Glutamatergic neuron (in vitro differentiated cells): ENCODE measurements at places on chromosomes 4 and X. TPM values are rescaled to one million over a fixed set of nuclear protein-coding genes. Genes with fewer than 3 reads are reported as not detected.

GRCh38 chrX:136157187-136157586, 9.9 kb downstream of the FHL1 start:
- H3K36me3 ChIP-seq = no peaks in the 10 kb centered on the region
- DNase-seq = no peak
- peaks cover 2% of the 10 kb centered on the region for H3K4me1 ChIP-seq
- no peak overlapping the region for H3K4me3 ChIP-seq
- H3K27me3 ChIP-seq = no peaks in the 10 kb centered on the region
- no peak overlapping the region for H3K27ac ChIP-seq

GRCh38 chrX:46184749-46185148, 360.5 kb downstream of the ZNF674 start:
- H3K4me3 ChIP-seq = no peak overlapping the region
- no peak for DNase-seq
- no peaks in the 10 kb centered on the region for H3K27me3 ChIP-seq
- no peaks in the 10 kb centered on the region for H3K36me3 ChIP-seq
- peaks cover 5% of the 10 kb centered on the region for H3K4me1 ChIP-seq
- no peak overlapping the region for H3K27ac ChIP-seq

DNA sequence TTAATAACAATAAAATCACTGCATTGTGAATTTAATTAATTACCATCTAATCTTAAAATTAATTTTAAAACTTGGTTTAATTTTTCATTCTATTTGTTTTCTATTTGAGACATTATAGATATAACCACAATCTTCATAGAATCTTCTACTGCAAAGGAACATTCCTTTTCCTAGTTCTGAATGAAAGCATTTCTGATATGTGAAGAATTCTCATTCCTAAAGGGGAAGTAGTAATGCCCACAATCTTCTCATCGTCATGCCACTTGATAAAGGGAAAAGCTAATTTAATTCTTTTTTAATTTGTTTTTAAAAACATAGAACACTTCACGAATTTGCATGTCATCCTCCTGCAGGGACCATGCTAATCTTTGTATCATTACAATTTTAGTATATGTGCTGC, 23.7 kb downstream of the MGARP start:
- H3K4me1 ChIP-seq = no peaks in the 10 kb centered on the region
- H3K27ac ChIP-seq = no peak overlapping the region
- DNase-seq = no peak
- peaks cover 4% of the 10 kb centered on the region for H3K27me3 ChIP-seq
- H3K36me3 ChIP-seq = no peaks in the 10 kb centered on the region

DNA sequence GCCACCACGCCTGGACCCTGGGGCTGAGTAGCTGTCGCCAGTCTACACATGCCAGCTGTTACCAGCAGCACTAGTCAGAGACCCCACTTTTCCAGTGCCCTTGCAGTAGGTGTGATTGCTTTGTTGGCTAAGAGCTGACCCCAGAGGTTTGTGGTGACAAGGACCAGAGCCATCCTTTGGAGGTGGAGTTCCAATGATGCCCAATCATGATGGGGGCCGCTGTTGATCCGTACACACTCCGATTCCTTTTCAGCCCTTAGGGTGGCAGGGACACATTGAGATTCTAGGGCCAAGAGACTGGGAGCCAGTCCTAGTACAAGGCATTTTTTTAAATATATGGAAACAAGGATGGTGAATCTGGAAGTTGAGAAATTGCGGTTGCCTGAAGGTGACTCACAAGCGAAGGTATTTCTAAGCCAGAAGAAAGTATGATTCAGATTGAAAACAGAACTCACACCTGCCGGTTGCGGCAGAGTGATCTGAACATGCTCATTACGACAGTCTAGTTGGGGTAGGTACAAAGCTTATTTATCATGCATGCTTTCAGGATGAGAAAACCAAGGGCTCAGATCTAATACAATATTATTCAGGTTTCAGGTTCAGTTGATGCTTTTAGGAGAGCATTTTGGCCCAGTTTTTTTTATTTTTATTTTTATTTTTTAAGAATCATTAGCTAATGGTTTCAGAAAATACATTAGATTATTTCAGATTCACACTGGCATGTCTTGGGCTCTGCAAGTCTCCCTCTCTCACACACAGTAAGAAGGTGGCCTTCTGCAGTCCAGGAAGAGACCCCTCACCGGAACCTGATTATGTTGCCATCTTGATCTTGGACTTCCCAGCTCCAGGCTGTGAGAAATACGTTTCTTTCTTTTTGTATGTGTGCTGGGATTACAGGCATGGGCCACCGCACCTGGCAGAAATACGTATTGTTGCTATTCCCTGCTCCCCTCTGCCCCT, 43.4 kb downstream of the SHROOM2 start:
- no peak overlapping the region for H3K4me3 ChIP-seq
- H3K27me3 ChIP-seq = no peaks in the 10 kb centered on the region
- peaks cover 3% of the 10 kb centered on the region for H3K4me1 ChIP-seq
- no peaks in the 10 kb centered on the region for H3K36me3 ChIP-seq

DNA sequence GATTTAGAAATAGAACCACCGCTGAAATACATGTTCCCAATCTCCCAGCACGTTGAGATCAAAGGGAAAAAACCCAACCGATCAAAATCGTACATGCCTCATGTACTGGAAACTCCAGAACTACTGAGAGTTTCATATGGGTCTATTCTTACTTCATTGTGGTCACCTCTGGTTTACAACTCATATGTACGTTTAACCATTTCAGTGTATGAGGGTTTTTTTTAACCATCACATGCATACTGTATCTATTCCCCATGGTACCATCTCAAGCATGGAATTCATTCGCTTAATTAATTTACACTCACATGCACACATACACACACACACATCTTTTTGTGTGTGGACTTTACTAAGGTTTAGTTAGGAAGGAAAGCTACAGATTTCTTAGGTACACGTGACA, 46.0 kb upstream of the CLNK start:
- H3K4me1 ChIP-seq = peaks cover 5% of the 10 kb centered on the region
- no peak for DNase-seq
- H3K27me3 ChIP-seq = no peaks in the 10 kb centered on the region
- no peak overlapping the region for H3K4me3 ChIP-seq
- H3K36me3 ChIP-seq = no peaks in the 10 kb centered on the region
- no peak overlapping the region for H3K27ac ChIP-seq

- H3K4me3 ChIP-seq = no peak overlapping the region
- H3K36me3 ChIP-seq = no peaks in the 10 kb centered on the region
- H3K27ac ChIP-seq = no peak overlapping the region
- H3K27me3 ChIP-seq = no peaks in the 10 kb centered on the region
- no peak for DNase-seq
- H3K4me1 ChIP-seq = peaks cover 3% of the 10 kb centered on the region
Observed at GRCh38 chr4:116839826-116840225, 245.6 kb downstream of the TRAM1L1 start.

DNA sequence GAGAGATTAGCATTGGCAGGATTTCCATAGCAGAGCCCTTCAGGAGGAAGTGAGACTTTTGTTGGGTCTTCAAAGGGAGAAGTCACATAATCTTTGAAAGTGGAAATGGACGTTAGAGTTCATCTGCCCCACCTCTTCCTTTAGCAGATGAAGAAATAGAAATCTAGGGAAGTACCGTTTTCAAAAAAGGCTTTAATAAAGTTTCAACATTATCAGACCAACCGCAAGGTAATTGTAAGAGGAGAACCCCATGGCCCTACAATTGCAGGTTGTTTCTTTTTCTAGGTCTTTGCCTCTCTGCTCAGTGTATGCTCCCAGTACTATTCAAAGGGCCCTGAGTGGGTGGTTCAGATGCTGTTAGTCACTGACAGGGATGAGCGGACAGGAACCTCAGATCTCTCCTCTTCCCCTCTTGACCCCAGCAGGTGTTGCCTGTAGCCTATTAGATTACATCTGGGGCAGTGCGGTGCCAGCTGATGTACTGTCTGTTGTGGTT, 48.6 kb upstream of the AP1S2 start:
- DNase-seq = no peak
- H3K4me3 ChIP-seq = no peak overlapping the region
- H3K4me1 ChIP-seq = no peaks in the 10 kb centered on the region
- H3K27ac ChIP-seq = no peak overlapping the region
- peaks cover 6% of the 10 kb centered on the region for H3K36me3 ChIP-seq

GRCh38 chrX:34873500-34874225, 68.9 kb upstream of the FAM47B start:
- no peak for DNase-seq
- no peaks in the 10 kb centered on the region for H3K36me3 ChIP-seq
- no peak overlapping the region for H3K27ac ChIP-seq

DNA sequence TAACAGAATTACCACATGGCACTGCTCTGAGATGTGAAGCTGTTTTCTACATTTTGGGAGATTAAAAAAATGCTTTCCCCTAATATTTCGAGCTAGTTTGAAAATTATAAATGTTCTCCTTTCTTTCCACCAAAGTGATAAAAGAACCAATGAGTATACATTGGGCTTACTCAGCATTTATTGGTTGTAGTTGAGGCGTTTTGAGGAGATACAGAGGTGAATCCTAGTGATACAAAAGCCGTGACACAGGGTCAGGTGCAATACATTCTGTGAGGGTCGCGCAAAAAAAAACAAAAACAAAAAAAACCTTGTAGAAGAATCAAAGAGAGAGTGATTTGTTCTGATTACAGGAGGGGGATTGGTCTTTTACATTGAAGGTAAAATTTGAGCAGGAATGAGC, 32.4 kb upstream of the CYP4V2 start:
- peaks cover 4% of the 10 kb centered on the region for H3K36me3 ChIP-seq
- DNase-seq = no peak
- H3K4me1 ChIP-seq = peaks cover 2% of the 10 kb centered on the region
- H3K4me3 ChIP-seq = no peak overlapping the region
- no peaks in the 10 kb centered on the region for H3K27me3 ChIP-seq
- no peak overlapping the region for H3K27ac ChIP-seq

- H3K4me1 ChIP-seq = no peaks in the 10 kb centered on the region
- no peaks in the 10 kb centered on the region for H3K36me3 ChIP-seq
- DNase-seq = no peak
Observed at GRCh38 chrX:106000203-106000602, 38.3 kb downstream of the SERPINA7 start.

GRCh38 chrX:20026278-20026677, 35.4 kb upstream of the BCLAF3 start:
- H3K27me3 ChIP-seq = no peaks in the 10 kb centered on the region
- DNase-seq = no peak
- no peaks in the 10 kb centered on the region for H3K4me1 ChIP-seq
- no peak overlapping the region for H3K4me3 ChIP-seq
- no peaks in the 10 kb centered on the region for H3K36me3 ChIP-seq

GRCh38 chr4:121977251-121978171, 25.7 kb upstream of the TRPC3 start:
- H3K4me1 ChIP-seq = no peaks in the 10 kb centered on the region
- H3K4me3 ChIP-seq = no peak overlapping the region
- H3K27ac ChIP-seq = no peak overlapping the region
- no peak for DNase-seq
- H3K27me3 ChIP-seq = peaks cover 4% of the 10 kb centered on the region

GRCh38 chrX:49877397-49878101, 1.7 kb upstream of the USP27X start:
- H3K4me1 ChIP-seq = no peaks in the 10 kb centered on the region
- DNase-seq = no peak

DNA sequence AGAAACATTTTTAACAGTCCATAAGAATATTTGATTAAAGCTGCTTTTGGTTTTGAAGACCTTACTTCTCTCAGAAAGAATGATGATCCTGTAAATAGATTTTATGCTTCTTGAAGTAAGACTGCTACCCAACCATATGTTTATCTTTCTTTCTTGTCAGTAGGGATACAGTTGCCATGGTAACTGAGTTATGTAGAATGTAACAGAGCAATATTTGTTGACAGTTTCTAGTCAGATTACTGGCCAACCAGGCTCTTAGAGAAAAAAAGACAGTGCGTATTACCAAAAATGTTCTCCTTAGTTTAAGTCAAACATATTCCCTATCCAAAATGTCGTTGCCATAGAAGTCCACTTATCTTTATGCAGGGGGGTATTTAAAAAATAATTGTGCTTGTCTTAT, 456.8 kb downstream of the PRR32 start:
- DNase-seq = no peak
- H3K27ac ChIP-seq = no peak overlapping the region
- H3K27me3 ChIP-seq = no peaks in the 10 kb centered on the region
- no peak overlapping the region for H3K4me3 ChIP-seq
- H3K4me1 ChIP-seq = no peaks in the 10 kb centered on the region

- no peaks in the 10 kb centered on the region for H3K4me1 ChIP-seq
- DNase-seq = no peak
- H3K27me3 ChIP-seq = no peaks in the 10 kb centered on the region
Observed at GRCh38 chrX:136839196-136839595, 41.3 kb downstream of the RBMX start.

DNA sequence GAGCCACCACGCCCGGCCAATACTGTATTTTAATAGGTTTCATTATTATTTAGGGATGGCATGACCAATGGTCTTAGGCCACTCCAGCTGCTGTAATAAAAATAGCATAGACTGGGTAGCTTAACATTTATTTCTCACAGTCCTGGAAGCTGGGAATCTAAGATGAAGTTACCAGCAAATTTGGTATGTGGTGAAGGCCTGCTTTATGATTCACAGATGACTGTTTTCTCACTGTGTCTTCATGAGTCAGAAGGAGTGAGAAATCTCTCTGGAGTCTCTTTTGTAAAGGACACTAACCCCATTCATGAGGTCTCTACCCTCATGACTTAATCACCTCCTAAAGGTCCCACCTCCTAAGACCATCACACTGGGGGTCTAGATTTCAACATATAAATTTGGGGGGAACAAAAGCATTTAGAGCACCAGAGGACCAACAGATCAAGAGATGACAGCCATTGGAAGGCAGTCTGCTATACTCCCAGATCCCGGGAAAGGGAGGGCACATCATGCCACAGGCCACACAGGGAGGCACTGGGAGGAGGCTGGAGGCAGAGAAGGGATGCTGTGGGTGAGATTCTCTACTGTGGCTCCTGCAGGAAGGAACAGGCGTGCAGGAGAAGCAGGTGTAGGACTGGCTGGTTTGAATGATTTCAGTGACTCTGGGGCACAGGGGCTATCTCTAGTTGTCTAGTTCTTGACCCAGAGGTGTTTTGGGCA, 335.8 kb upstream of the SFRP2 start:
- no peaks in the 10 kb centered on the region for H3K4me1 ChIP-seq
- peaks cover 7% of the 10 kb centered on the region for H3K36me3 ChIP-seq
- H3K27ac ChIP-seq = no peak overlapping the region
- H3K4me3 ChIP-seq = no peak overlapping the region

GRCh38 chr4:168077726-168078239, 14.6 kb upstream of the ANXA10 start:
- H3K27me3 ChIP-seq = no peaks in the 10 kb centered on the region
- no peaks in the 10 kb centered on the region for H3K4me1 ChIP-seq
- no peaks in the 10 kb centered on the region for H3K36me3 ChIP-seq
- H3K27ac ChIP-seq = no peak overlapping the region
- no peak for DNase-seq

- H3K36me3 ChIP-seq = no peaks in the 10 kb centered on the region
- no peak overlapping the region for H3K27ac ChIP-seq
- H3K4me3 ChIP-seq = no peak overlapping the region
- DNase-seq = no peak
- no peaks in the 10 kb centered on the region for H3K27me3 ChIP-seq
Observed at GRCh38 chr4:22439947-22440346, 75.9 kb downstream of the ADGRA3 start.

GRCh38 chr4:183390374-183390773, 54.1 kb upstream of the CDKN2AIP start:
- no peak for DNase-seq
- no peaks in the 10 kb centered on the region for H3K27me3 ChIP-seq
- no peaks in the 10 kb centered on the region for H3K36me3 ChIP-seq
- H3K4me3 ChIP-seq = no peak overlapping the region
- H3K4me1 ChIP-seq = no peaks in the 10 kb centered on the region
- H3K27ac ChIP-seq = no peak overlapping the region

SULT1B1 gene
- 0.10 TPM for total RNA-seq

MAGEA9 gene
- not detected for total RNA-seq

PDE5A gene
- total RNA-seq = 3.2 TPM

PPBP gene
- total RNA-seq = not detected

TMLHE gene
- total RNA-seq = 26.1 TPM
